ENCODE measurements at places on chromosomes 6 and 20. TPM values are rescaled to one million over a fixed set of nuclear protein-coding genes. Genes with fewer than 3 reads are reported as not detected.

The SYNDIG1 gene
- total RNA-seq: not detected

The MTCH1 gene
- 239 TPM for total RNA-seq

The PCK1 gene
- not detected for total RNA-seq

The ANKEF1 gene
- total RNA-seq: 1.2 TPM

The RAMACL gene
- total RNA-seq: 3.4 TPM

The BPIFB4 gene
- total RNA-seq: not detected

The AKAP12 gene
- 444 TPM for total RNA-seq

The TPX2 gene
- 12.9 TPM for total RNA-seq

The MPC1 gene
- total RNA-seq: 15.8 TPM

The UBE2V1 gene
- 23.6 TPM for total RNA-seq

The SOX18 gene
- total RNA-seq: 75.7 TPM

The OPRL1 gene
- total RNA-seq: 2.7 TPM

The GRM1 gene
- total RNA-seq: 0.13 TPM

The BANF2 gene
- total RNA-seq: not detected

The ZNF512B gene
- total RNA-seq: 5.9 TPM

The FAM50B gene
- 4.4 TPM for total RNA-seq

The SALL4 gene
- 0.26 TPM for total RNA-seq

Measured in dermis microvascular lymphatic vessel endothelial cell (primary cell).